Right ventricle myocardium inferior (tissue), 1 donor: ENCODE measurements at places on chromosomes 7 and 10. TPM values are rescaled to one million over a fixed set of nuclear protein-coding genes. Genes with fewer than 3 reads are reported as not detected.
A peak's percentile ranks its signal among the peaks of the same experiment; 100 is the strongest.

Gene NIPSNAP2
- total RNA-seq = 348 TPM

Gene MYL7
- 3,838 TPM for total RNA-seq

Gene SFTPA2
- 0.51 TPM for total RNA-seq

Gene CALHM3
- total RNA-seq = not detected

Gene TMEM225B
- not detected for total RNA-seq

Gene TRIL
- total RNA-seq = 2.3 TPM

Gene CTAGE8
- total RNA-seq = 0.22 TPM

Gene ARHGEF35
- 0.87 TPM for total RNA-seq

Gene ZNF783
- total RNA-seq = 4.3 TPM

Gene FAM25C
- not detected for total RNA-seq

Gene ZNF277
- total RNA-seq = 15.7 TPM

Gene ACBD7
- total RNA-seq = not detected

Gene OPALIN
- not detected for total RNA-seq

Gene ZNF853
- 10.3 TPM for total RNA-seq

Gene C10orf62
- 0.97 TPM for total RNA-seq

Gene CDK1
- total RNA-seq = 4.1 TPM

Gene OR6V1
- not detected for total RNA-seq

Gene TFEC
- total RNA-seq = 1.6 TPM

Gene TMEM140
- total RNA-seq = 24.3 TPM

Gene GPR26
- not detected for total RNA-seq

- no peak for DNase-seq
These were observed 107.7 kb downstream of the BBS9 start for GRCh38 chr7:33237036-33237435.

- DNase-seq = peak; percentile 90
These were observed 2.8 kb downstream of the FAM53B start for GRCh38 chr10:124741281-124741921.

DNA sequence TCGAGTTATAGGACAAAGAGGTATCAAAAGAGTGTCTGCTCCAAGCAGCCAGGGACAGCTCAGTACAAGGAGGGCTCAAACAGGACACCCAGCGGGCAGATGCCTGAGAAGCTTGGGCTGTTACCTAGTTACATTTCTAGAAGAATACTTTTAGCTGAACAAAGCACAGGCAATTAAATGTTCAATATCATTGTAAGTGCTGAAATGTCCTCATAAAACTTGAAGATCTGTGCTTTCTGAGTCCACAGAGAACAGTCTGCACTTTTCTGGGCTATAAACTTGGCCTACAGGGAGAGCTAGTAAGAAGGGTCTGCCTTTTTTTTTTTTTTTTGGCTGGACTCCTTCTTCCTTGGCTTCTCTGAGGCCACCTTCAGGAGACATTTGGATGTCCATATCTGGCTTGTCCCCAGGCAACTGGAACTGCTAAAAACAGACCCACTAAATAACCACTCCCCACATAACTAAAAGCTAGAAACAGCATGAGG, 123.2 kb downstream of the SLC16A9 start:
- DNase-seq = no peak

DNA sequence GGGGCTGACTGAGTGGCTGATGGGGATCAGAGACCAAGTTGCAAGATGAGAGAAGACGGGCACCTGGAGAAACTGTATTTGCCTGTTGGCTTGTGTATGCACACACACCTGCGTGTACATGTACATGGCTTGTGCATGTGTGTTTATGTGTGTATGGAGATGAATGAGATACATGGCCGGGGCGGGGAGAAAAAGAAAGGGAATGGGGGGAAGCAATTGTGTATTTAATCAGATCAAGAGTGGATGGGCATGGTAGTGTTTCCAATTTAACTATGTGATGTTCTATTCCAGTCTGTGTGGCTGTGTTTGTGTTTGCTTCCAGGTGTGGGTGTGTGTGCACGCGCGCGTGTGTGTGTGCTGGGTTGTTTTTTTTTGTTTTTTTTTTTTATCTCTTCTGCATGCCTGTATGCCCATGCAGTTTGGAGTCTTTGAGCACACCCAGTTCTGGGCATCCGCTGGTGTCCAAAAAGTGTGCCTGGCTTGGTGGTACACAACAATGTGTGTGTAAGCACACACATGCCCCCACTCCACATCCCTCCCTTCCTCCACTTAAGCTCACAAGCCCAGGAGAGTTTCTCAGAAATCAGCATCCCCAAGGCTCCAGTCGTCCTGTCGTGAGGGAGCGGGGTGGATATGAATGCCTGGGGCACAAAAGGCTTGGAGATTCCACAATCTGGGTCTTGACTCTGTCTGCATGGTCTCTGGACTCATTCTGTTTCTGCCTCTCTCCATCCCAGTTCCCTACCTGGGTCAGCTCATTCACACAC, 2.5 kb upstream of the VGF start:
- no peak for DNase-seq

DNA sequence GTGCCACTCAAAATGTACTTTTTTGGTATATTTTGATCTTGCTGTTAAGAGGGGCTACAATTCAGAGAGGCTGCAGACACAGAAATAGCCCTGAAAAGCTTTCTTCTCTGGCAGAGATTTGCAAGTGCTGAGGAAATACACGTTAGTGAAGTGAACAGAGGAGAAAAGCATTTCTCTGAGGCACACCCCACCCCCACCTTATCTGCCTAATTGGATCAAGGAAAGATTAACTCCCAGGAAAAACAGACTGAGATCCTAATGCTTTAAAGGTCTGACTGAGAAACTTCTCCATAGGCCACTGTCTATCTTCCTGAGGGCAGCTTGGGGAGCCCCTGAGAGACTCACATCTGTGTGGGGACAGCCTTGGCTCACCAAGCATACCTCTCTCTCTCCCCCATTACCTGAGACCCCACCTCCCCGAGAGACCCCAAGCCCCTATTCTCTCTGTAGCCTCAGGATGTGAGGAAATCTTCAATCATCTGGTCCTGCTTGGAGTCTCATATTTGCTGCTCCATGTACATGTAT, 14.8 kb upstream of the AKR1C3 start:
- DNase-seq = no peak

GRCh38 chr10:36126076-36126475, 484.0 kb upstream of the FZD8 start:
- no peak for DNase-seq

- DNase-seq = no peak
These were observed 14.2 kb upstream of the DYNC1I1 start for GRCh38 chr7:95758187-95758586.

- DNase-seq = no peak
These were observed 9.9 kb upstream of the TAS2R41 start for GRCh38 chr7:143467724-143468123.

GRCh38 chr7:142328551-142328950, 70.7 kb upstream of the PRSS58 start:
- no peak for DNase-seq

- DNase-seq = no peak
These were observed 105.2 kb downstream of the TCERG1L start for GRCh38 chr10:131206111-131206995.

GRCh38 chr7:42080841-42081586, 156.0 kb downstream of the GLI3 start:
- DNase-seq = no peak

GRCh38 chr7:114026486-114027089, 107.8 kb upstream of the PPP1R3A start:
- no peak for DNase-seq

DNA sequence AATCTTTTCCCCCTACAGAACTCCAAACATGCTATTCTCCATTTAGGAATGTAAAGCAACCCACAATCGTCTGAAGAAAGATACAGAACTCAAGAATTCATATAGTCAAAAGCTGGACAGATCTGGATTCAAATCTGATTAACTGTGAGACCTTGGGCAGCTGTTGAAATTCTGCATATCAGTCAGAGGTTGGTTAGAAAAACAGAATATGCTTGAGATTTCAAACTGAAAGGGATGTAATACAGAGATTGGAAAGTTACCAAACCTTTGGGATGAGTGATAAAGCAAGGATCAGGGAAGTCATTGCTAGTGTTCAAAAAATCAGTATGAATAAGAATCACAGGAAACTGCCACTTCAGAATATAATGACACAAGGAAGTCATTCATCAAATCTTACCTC, 406.6 kb downstream of the HTR7 start:
- DNase-seq = no peak

DNA sequence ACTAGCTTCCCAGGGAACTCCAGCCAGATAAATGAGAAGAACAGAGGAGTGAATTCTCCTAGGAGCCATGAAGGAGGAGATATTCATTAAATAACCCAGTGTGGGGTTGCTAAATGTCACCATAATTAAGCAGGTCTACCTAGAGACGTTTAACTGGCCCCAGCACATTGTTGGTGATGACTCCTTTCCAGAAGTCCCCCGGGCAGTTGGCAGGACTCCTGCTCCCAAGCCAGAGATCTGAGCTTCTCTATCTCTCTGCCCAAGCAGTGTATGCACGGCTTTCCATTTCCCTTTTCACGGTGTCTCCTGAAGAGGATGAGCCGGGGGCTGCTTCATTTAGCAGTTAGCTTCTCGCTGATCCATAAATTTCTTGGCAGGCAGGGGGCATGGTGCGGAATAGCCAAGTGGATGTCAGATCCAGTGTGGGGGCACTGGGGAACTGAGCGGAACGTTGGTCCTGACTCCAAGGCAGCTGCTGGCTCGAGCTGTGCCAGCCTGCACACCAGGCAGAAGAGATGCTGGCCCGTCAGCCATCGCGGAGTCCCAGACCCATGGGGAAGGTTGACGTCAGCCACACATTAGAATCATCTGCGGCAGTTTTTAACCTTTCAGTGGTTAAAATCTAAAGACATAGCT, 142.0 kb upstream of the NPY start:
- no peak for DNase-seq

DNA sequence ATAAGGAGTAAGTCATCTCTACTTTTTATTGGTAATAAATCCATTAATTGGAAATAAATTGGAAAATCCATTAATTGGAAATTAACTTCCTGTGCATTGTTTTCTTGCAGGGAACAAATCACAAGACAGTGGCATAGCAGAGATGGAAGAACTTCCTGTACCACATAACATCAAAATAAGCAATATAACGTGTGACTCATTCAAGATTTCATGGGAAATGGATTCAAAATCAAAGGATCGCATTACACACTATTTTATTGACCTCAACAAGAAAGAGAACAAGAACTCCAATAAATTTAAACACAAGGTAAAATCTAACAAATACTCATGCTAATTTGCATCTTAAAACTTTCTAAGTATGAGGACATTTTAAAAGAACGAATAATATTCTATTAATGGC, 57.8 kb downstream of the PHYHIPL start:
- no peak for DNase-seq

DNA sequence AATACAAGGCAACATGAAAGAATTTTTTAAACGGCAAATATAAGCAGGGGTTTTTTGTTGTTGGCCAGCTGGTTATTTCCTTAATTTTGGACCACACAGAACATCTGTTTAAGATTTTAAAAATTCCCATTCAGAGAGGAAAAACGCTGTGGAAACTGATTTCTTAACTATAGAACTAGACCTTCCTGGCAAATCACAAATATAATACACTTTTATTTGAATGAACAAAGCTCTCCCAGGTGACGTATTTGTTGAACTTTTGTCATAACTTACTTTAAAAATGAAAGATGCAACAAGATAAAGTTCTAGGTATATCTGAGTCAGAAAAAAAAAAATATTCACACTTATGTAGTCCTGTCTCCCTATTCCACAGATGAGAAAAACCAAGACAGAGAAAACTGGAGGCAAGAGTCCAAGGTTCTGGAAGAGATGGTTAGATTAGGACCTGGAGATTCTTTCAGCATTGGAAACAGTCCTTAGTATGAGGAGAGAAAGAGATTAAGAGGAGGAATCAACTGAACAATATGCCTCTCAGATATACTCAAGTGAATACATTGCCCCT, 269.1 kb downstream of the NEBL start:
- DNase-seq = no peak

GRCh38 chr7:129951226-129952085, 1.3 kb downstream of the UBE2H start:
- DNase-seq = no peak

DNA sequence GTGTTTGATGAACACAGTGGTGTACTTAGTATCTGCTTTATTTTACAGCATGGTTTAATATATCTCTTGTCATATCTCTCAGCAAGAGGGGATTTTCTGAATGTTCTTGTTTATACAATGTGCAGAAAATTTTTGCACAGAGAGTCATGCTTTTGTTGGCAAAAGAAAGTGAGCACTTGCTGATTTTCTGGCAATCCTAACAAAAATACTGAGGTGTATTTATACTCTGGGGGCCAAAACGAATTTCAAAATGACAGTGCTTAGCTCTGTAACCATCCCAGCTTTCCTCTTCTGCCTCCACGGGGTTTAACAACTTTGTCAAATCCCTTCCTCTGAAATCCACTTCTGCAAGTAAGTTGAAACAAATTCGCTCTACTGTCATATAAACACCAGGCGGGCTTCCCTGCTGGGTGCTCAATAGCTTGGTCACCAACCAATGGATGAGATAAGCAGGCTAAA, 169.2 kb downstream of the NOC3L start:
- DNase-seq = no peak

DNA sequence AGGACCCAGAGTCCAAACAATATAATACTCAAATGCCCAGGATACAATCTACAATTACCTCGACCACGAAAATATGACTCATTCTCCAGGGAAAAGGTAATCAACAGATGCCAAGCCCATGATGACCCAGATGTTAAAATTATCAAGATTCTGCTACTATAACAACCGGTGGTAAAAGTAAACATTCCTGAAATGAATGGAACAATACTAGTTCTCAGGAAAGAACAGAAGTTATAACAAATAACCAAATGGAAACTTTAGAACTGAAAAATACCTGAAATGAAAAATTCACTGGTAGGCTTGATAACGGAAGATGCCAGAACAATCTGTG, 34.1 kb upstream of the GUSB start:
- DNase-seq = no peak

GRCh38 chr10:14545827-14546226, 215.1 kb upstream of the FRMD4A start:
- DNase-seq = no peak

DNA sequence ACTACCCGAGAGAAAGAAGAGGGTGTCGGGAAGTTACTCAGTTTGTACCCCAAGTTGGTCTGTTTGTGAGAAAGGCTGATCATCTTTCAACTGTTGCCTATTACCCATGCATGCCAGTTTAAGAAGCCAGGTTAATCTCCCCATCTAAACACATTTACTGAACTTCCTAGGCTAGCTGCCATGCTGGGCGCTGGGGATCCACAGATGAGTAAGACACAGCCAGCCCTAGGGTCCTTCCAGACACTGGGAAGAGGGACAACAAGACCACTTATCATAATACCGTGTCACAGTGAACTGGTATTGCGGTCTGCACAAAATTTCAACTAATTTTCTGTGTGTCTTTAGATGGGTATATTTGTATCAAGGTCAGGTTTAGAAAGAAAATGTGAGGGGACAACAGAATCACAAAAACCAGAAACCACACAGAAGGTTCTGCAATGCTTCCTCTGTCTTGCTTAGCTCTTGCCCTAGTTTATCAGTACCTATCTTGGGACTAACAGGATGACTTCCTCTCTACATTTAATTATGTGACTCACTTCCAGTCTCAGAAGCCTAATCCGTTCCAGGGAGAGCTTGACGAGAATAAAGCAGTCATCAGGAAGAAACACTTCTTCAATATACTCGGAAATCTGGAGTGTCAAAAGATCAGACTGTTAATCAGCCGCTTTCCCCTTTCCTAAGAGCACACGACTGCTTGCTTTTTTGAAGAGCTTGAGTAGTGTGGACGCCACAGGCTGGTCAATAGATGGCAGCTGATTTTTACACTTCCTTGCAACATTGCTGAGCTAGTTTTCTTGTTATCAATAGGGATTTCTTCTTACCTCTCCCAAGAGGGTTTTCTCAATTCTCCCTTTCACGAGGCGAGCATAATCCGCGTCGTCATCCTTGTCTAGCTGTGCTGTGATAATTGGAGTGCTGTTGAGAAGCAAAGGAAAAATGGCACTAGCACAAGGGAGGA, 45.7 kb downstream of the POLR3A start:
- DNase-seq = no peak

- no peak for DNase-seq
These were observed 104.7 kb upstream of the RAB11FIP2 start for GRCh38 chr10:118151461-118151860.
